Stimulated activated CD8-positive, alpha-beta memory T cell treated with anti-CD3 and anti-CD28 coated beads, Interleukin-2, amount 100 ng/mL, for 1 hour (primary cell): ENCODE measurements at places on chromosomes 7 and 10.

- no peak for DNase-seq
These were observed 41.6 kb downstream of the SEMA3A start for GRCh38 chr7:84152995-84153394.

DNA sequence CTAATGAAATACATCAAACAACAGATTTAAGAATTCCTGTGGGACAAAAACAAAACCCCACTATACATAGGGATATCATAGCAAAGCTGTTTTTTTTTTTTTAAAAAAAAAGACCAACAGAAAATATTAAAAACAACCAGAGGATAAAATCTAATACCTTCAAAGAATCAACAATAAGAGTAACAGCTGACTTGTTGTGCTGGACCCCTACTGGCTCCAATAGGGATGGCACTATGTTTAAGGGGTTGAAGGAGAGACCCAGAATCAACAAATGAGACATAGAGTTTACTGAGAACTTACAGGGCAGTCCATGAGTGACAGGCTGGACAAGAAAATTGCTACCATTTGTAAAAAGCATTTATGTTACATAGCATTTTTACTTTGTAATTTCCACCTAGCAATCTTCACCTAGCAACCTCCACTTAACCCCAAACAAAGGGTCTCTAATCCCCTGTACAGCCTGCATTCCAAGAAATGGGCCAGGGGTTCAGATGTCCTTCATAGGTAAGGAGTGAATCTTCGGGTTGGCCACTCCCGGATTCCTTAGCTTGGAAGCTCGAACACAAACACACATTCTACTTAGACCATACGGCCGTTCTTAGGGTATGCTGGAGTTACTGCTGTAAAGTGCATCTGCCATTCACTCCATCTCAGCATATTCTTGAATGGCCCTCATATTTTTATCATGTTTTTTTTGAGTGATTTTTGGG is 25.8 kb downstream of the ASZ1 start:
- DNase-seq: no peak

GRCh38 chr10:81953420-81953819 is 78.4 kb downstream of the NRG3 start:
- no peak for DNase-seq

- peak; percentile 24 for DNase-seq
These were observed 40.4 kb upstream of the BPGM start for GRCh38 chr7:134605978-134606923.

DNA sequence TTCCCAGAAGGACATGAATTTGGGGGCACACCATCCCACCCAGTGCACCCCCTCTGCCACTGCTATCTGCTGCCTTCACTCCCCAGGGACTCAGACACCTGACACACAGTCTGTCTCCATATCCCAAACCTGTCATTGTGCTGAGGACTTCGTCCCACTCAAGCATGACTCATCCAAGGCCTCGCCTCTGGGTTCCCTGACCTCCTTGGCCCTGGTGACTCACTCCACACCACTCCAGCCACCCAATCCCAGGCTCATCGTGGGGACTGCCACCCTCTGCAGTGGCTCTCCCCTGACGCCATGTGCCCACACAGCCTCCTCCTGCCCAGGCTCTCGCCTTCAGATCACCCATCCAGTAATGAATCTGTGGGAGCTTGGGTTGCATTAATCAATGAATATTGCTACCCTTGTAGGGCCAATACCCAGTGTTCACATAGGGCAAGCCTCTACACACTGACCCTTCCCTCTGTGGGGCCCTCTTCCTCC is 6.6 kb upstream of the INSIG1 start:
- no peak for DNase-seq

DNA sequence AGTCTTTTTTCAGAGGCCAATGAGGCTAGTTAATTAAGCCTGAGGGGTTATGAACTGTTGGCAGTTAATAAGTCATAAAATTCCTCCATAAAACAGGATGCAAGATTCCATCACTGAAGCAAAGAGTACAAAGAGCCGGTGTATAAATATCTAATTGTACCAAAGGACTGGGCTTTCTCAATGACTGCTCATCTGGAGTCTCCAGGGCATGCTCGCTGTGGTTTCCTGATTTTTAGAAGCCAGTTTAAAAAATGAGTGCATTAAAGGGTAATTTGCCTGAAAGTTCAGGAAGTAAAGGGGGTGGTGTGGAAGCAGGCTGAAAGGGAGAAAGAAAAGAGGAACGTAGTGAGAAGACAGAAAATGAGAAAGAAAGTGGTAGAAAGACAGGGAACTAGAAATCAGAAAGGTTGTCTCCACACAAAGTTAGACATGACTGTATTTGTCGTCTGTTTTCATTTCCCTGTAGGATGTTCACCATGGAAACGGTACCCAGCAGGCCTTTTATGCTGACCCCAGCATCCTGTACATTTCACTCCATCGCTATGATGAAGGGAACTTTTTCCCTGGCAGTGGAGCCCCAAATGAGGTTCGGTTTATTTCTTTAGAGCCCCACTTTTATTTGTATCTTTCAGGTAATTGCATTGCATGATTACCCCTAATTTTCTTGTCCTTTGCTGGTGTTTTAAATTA is 282.3 kb downstream of the TWIST1 start:
- no peak for DNase-seq

DNA sequence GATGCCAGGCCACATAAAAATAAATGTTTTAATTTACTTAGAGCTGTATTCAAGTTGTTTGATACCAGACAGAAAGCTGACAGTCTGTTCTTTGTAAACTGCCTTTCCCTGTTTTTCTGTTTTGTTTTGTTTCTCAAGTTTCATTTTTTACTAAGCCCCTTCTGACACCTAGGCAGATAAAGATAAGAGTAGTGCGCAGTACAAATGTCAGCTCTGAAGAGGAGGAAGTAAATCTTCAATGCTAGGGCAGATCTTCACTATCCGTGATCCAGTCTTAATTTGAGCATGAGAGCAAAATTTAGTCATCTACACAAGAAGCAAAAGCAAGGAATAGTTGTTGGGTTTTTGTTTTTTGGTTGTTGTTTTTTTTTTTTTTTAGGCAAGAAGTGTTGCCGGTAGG is 27.3 kb downstream of the MTURN start:
- no peak for DNase-seq

GRCh38 chr10:112723876-112724275 is 226.2 kb upstream of the TCF7L2 start:
- no peak for DNase-seq

DNA sequence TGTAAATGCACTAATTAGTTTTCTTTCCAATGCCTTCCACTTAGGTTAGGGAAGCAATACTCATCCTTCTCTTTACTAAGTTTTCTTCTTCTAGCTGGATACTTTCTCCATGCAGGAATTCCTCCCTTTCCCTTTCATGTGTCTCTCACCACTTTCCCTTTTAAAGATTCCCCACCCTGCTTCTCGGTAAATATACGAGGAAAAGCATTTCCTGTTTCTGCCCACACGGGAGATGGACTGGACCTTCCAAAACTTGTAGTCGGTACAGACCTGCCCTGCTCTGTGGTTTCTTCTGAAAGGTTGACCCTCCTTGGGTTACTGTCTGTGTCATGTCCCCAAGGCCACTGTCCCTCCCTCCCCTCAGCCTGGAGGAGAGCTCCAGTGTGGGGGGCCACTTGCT is 58.9 kb upstream of the LYZL2 start:
- DNase-seq: no peak

DNA sequence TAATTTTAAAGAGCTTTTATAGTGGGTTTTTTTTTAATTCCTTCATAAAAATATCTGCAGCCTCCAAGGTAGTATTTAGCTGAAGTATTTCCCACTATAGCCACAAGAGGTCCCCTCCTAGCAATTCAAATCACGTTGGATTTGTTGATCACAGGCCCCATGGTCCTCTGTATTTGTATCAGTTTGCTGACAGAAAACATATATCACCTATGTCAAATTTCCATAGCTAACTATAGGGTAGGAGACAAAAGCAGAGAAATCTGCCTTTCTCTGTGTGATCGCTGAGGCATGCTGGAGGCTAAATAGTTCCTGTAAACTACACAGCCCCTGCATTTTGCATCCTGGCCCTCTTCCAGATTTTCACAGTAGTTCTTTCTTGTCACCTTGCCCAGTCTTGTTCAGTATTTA is 1.7 kb upstream of the CTNNA3 start:
- DNase-seq: no peak

- no peak for DNase-seq
These were observed 26.0 kb upstream of the JMJD1C start for GRCh38 chr10:63491588-63492316.

GRCh38 chr10:77205135-77205534 is 432.5 kb downstream of the KCNMA1 start:
- DNase-seq: no peak

GRCh38 chr10:125231116-125231812 is 70.9 kb upstream of the CTBP2 start:
- DNase-seq: no peak

- no peak for DNase-seq
These were observed 19.7 kb upstream of the FKBP9 start for GRCh38 chr7:32937344-32938174.

DNA sequence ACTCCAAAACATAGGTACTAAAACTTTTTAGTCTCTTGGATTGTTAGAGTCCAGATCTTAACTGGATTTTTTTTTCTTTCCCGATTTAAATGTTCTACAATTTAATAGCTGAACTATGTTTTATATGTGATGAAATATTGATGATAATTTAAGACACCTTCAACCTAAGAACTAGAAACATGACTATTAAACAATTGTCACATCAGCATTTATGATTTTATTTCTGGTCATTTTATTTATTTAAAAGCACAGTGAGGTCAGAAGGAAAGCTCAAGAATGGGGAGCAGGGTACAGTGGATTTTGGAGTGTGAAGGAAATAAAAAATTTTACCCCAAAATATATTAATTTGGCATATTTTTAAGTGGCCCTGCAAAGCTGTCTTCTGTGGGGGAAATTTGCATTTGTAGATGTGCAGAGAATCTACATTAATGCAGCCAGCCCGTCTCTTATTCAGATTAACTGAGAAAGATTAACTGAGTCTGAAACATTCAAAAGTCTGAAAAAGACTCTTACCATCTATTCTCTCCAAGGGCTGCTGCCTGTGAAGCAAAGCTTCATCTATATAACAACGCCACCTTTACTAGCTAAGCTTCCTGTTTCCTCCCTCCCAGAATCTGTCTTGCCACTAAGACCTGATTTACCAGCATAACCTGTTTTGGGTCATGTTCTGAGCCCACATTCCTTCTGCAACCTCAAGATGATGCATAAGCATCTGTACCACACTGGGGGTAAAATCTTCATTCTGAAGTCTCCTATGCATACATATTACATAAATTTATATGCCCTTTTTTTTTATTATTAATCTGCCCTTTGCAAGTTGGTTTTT is 86.4 kb downstream of the TMEM106B start:
- no peak for DNase-seq

DNA sequence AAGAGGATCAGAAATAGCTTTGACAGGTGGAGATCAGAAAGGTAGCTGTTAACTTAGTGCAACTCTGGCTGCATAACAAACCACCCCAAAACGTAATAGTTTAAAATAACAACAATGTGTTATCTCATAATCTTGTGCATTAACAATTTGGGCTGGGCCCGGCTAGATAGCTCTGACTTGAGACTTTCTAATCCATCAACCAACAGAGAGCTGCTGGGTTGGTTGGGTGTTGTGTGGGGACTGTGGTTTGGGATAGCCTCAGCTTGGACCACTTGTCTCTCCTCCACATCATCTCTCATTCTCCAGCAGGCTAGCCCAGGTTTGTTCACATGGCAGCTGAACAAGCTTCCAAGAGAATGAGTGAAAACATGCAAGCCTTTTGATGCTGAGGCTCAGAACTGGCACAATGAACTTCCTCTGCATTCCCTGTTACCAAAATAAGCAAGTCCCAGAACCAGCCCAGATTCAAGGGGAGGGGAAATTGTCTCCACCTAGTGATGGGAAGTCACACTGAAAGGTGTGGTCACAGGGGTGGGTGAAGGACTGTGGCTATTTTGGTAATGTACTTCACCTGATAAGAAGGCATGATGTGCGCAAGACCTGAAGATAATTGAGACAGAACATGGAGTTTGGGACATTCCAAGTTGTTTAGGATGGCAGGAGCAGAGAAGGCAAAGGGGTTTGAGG is 20.4 kb upstream of the ASAH2 start:
- no peak for DNase-seq

- DNase-seq: no peak
These were observed 721.5 kb downstream of the GRID1 start for GRCh38 chr10:85645053-85645452.

DNA sequence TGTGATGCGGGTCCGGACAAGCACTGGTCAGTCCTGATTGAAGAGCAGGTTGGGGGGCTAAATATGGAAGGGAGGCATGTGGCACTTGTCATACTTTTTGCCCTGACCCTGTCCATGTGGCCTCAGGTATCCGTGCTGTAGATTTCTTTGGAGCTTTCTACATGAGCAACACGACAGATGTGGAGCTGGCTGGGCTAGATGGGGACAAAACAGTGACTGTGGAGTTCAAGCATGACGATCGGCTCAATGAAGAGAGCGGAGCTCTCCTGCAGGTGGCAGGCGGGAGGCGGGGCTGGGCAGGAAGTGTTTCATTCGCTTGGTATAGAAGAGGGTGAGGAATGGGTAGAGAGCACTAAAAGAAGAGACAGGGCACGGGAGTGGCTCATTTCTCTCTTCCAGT is 13.0 kb upstream of the CHCHD1 start:
- peak; percentile 41 for DNase-seq

GRCh38 chr10:67200913-67201564 is 275.2 kb downstream of the LRRTM3 start:
- DNase-seq: no peak

GRCh38 chr10:60863796-60864195 is 80.2 kb downstream of the RHOBTB1 start:
- no peak for DNase-seq

DNA sequence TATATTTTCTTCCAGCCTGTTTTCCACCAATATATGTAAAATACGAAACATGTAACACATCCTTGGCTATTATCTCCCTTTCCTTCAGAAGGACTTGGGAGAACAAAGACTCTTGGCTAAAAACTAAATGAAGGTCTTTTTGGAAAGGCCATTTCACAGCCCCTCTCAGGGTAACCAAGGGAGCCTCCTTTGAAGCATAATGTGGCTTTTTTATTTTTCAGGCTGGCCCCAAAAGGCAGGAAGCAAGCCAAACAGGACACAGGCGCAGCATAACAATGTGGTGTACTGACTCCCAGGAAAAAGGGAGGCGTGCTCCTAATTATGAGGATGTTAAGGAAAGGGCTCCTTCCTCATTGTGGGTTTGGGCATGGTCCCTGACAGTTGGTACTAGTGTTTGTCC is 30.3 kb upstream of the CCSER2 start:
- DNase-seq: no peak

- DNase-seq: no peak
These were observed 48.7 kb upstream of the PTPRZ1 start for GRCh38 chr7:121824276-121824675.

- DNase-seq: no peak
These were observed 129.0 kb upstream of the ODAD2 start for GRCh38 chr10:28127881-28128280.

- no peak for DNase-seq
These were observed 37.6 kb downstream of the WBP1L start for GRCh38 chr10:102781090-102781920.

GRCh38 chr7:18200266-18200665 is 172.6 kb upstream of the PRPS1L1 start:
- DNase-seq: no peak

DNA sequence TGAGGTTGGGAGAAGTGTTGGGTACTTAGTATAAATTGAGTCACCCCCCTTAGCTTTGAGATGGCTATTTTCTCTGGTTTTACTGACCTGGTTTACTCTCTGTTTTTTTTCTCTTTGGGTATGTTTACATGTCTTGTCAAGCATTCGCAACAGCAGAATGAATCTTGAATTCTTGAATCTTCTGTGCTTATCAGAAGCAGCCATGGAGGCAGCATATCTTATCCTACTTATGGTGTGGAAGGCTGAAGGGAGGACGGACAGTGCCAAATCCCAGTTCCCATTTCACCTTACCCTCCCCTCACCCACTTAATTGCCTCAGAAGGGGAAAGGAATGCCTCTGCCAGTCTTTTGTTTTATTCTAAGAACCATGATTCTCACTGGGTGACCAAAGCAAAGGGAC is 3.7 kb downstream of the SND1 start:
- no peak for DNase-seq
